ENCODE measurements at places on chromosomes 11 and 22.

GRCh38 chr11:59226396-59226795 is 13.7 kb upstream of the MPEG1 start:
- no peak for DNase-seq

- no peak for DNase-seq
These were observed 1862.4 kb upstream of the RAG2 start for GRCh38 chr11:38460429-38460828.

- no peak for DNase-seq
These were observed 8.3 kb downstream of the ARHGEF17 start for GRCh38 chr11:73316422-73316821.

DNA sequence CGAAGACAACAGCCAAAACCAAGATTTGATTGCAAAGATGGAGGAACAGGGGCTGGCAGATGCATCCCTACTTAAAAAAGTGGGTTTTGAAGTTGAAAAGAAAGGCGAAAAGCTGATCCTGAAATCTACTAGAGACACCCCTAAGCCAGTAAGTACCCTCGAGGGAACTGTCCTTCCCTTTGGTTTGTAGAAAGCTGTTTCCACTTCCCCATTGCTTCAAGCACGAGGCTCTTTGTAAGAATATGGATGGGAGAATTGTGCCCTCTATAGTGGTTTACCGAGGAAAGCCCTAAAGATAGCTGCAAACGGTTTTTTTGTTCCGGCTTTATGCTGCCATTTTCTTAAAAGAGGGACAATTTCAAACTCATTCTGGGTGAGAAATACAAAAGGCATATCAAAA is 133.9 kb downstream of the WNT7B start:
- DNase-seq = no peak

DNA sequence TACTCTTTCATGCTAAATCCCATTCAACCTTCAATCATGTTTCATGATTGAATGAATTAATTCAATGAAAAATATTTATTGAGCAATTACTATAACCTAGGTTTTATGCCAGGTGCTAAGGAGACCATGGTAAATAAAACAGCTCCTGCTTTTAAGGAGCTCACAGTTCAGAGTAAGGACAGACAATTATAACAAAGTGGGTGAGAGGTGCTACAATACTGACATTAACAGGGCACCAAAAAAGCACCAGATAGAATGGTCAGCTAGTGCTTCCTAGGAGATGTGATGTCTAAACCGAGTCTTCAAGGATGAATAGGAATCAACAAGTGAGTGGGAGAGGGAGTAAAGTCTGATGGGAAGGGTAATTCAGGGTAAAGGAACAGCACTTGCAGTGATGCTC is 366.7 kb downstream of the SOX6 start:
- DNase-seq = no peak

DNA sequence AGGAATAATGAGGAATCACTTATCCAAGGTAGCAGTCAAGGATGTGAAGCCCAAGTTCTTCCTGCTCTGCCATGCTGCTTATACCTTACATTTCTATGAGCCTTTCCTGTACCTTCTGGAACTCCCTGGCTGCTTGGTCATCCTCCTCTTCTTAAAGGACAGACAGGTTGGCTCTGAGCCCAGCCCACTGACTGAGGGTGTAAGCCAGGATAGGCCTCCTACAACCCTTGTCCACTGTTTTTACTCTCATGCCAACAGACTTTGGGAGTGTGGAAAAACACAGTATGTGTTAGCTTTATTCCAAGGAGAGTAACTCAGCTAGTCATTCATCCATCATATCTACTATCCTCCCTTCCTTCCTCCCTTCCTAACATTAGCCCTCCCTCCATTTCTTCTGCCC is 47.5 kb downstream of the IRAG1 start:
- DNase-seq = no peak

DNA sequence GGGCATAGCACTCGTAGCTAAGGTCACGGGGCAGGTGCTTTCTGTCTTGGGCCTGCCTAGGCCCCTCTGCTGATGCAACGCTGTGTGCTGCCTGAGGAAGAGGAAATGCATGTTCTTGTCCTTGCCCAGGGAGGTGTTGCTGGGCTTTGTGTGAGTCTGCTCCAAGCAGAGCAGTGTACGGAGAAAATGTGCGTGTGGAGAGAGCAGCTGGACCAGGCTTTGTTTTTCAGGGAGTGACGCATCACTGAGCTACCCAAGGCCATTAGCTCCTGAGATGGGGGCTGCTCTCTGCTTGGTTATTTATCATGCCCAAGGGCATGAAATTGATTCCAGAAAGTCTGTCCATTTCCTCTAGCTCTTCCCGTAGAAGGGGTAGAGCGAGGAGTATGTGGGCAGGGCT is 82.9 kb upstream of the THY1 start:
- DNase-seq = no peak

GRCh38 chr22:24289114-24289513 is 18.5 kb downstream of the SPECC1L start:
- no peak for DNase-seq

- no peak for DNase-seq
These were observed 752.4 kb downstream of the NELL1 start for GRCh38 chr11:21421711-21422329.

GRCh38 chr11:90251599-90251998 is 28.8 kb upstream of the CHORDC1 start:
- DNase-seq = no peak

DNA sequence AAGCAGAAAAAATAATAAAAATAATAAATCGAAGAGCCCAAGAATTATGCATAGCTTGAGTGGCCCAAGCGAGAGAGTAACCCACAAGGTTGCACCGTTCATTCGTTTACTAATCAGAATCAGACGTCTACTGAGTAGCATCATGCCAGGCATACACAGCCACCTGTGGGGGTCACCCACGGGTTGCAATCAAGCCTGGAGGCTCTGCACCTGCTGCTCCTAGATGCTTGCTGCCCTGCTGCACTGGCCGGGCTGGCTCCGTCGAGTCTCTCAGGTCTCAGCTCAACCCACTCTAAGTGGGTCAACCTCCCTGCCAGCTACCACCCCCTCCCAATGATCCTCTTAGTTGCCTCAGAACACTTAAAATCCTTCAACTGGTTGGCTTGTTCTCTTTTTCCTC is 2.0 kb upstream of the TESMIN start:
- DNase-seq = no peak

DNA sequence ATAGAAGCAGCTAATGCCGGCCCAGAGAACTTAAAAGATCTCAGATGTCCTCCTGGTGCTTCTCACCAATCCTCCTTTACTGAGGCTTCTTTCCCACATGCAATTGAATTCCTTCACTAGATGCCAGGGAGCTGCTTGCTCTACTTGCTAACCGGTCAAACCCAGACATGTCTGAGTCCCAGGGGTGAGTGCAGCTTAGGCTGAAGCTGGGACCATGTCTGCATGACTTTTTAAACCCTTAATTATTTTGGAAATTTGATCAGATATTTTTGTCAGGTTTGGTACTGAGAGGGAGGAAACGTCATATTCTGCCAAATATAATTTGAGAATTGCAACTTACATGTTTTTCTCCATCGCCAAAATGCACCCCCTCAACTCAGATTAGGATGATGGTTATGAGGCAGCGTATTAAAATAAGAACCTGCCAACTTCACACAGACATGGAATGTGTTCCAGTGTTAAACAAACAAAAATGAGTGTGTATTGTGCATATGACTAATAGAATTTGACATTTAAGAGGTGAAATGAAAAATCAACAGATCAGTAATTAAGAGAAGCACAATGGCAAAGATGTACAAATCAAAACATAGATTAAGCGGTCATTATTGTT is 529.5 kb downstream of the ETS1 start:
- DNase-seq = no peak

- DNase-seq = peak; percentile 56
These were observed 16.3 kb upstream of the CYP2R1 start for GRCh38 chr11:14908214-14908880.

GRCh38 chr22:50673231-50674129 is 857 bp downstream of the SHANK3 start:
- DNase-seq = peak; percentile 36

GRCh38 chr11:86664930-86665329 is 7.5 kb downstream of the ME3 start:
- no peak for DNase-seq

- DNase-seq = peak; percentile 77
These were observed 13.3 kb upstream of the CYP2R1 start for GRCh38 chr11:14905104-14906033.

GRCh38 chr11:14323118-14323676 is 35.8 kb downstream of the RRAS2 start:
- no peak for DNase-seq

DNA sequence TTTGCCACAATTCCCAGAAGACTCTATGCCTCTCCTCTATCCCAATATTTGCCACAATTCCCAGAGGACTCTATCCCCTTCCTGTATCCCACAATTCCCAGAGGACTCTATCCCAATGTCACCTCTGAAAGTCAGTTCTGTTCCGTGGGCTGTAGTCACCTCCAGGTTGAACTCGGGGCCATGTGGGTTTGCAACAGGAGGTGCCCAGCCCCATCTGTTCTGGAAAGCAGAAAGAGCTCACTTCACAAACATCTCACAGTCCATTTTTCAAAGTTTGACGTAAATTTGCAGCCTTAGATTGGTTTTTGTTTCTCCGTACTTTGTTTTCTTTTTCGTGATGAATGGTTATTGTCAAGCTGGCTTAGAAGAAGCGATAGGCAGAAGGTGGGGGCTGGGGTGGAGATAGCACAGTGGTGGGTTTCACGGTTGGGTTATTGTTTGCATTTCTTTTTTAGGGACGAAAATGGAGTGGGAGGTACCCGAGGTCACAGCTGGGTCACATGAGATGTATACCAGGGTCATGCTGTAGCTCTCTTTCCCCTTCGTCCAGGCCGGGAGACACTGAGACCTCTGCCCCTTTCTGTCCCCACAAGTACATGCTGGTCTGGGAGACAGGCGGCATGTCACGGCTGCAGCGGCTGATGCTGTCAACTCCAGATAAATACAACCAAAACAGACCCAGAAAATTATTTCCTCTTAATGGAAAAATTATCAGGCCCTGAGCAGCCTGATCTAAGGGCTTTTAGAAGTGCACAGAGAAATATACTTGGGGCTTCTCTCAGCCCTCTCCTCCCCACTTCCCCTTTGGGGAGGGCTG is 374.5 kb downstream of the CADM1 start:
- DNase-seq = no peak

DNA sequence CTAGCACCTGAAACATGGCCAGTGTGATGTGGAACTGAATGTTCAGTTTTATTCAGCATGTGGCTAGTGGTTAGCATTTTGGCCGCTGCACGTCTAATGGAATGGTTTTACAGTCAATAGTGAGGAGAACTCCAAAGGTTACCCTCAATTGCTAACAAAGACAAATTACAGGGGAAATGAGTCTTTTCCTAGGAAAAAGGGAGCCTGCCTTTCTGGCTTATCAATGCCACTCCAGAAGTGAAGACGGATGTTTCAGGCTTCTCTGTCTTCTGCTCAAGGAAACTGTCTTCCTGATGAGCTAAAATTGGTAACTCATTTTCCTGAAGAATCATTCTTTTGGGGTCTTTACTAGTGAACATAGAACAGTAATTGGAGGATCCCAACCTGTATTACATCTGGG is 84.3 kb upstream of the CRTAM start:
- DNase-seq = no peak

GRCh38 chr22:38614332-38615063 is 41.7 kb downstream of the FAM227A start:
- DNase-seq = no peak

DNA sequence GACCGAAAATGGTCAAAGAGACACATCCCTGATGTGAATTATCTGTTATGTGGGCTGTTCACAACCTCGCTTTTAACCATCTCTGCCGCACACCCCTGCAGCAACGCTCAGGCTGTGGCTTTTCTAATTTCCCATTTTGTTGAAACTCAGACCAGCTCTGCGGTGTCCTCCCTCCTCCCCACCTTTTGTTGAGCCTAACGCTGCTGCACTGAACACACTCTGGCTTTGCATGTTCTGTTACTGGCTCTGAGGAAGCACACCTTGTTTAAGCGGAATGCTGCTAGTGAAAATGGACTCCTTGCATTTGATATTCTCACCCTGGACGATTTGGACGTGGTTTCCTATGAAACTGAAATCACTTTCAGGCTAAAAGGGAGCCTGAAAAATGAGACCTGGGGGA is 198.5 kb upstream of the MTNR1B start:
- DNase-seq = no peak

DNA sequence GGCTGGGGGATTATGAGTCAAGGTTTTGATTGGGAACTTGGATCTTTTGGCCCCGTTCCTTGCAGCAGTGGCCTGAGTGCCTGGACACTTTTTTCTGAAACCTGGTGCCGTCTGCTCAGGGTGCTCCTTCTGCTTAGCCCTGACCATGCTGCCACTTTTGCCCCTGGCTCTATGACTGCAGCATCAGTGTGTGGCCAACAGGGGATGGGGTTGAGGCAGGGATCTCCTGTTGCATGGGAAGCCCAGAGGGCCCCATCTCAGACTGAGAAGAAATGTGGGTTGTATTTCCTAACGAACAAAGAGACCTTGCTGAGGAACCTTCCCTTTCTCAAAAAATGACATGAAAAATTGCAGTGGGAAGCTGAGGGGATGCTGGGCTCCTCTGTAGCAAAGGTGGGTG is 18.7 kb downstream of the POU2F3 start:
- no peak for DNase-seq

DNA sequence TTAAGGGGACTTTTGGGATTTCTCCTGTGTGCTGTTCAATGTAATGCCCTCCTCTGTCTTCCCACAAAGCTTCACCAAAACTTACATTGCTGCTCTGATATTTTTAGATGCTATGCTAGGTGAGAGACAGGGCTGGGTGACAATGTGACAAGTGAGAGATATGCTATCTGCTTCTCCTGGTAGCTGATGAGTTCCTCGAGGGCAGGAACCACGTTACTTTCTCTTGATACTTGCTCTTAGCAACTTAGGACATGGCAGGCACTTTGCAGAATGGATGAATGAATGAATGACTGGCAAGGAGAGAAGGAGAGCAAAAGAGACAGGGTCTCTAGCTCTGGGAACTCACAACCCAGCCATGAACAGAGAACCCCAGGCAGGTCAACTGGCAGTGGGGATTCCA is 115.4 kb downstream of the C11orf58 start:
- DNase-seq = no peak

DNA sequence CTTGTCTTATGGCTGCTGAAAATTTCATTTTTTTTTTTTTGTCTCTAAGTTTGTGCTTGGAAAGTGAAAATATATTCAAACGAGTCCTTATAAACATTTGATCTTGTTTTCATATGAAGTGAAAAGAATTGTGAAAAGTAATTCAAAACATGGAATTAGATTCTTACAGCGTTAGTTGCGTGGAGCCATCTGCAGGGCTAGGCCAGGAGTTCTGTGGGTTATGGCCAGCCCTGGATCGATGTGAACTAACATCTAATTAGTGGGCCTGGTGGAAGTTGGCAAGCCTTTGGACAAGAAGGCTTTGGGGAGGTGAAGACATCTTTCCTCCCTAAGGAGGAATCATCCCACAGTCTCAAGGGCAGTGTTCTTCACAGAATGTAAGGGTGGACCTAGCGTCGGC is 37.2 kb downstream of the PARVA start:
- DNase-seq = no peak

DNA sequence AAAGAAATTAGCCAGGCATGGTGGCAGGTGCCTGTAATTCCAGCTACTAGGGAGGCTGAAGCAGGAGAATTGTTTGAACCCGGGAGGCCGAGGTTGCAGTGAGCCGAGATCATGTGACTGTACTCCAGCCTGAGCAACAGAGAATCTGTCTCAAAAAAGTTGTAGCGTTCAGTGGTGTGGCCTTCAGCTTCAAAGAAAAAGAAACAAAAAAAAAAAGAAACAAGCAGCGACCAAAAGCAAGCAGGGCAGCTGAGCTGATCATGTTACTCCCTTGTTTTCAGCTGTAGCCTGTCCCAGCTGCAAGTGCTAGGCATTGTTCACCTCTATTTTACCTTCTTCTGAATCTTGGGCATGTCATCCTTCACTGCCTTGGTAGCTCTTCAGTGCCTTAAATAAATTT is 37.0 kb downstream of the SFI1 start:
- no peak for DNase-seq
